ENCODE measurements at places on chromosomes 3 and 15.

DNA sequence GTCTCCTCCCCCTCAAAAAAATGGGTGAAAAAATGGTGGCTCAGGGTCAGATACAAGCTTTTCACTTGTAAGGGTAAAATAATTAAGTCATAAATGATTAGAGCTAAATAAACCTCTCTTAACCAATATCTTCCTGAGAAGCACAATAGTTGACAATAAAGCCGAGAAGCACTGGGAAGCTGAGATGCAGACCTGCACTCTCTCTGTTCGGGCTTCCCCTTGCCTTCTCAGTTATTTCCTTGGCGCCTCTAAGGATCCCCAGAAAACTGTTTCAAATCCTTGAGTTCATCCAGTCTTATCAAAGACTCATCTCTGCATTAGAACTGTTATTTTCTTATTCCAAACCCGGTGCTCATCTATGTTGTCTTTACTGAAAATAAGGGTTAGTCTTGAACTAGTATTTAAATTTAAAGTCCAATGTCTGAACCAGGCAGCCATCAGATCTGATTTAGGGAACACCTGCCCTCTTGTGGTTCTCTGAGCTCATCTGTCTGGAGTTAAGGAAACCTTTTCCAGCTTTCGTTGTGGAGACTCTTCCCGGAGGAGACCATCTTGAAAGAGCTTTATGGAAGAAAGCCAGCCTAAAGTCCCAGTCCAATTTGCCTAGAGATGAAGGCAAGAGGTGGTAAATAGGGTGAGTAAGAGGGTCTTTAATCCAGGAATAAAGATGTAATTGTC is 256.4 kb upstream of the MCTP2 start:
- DNase-seq, result no peak

DNA sequence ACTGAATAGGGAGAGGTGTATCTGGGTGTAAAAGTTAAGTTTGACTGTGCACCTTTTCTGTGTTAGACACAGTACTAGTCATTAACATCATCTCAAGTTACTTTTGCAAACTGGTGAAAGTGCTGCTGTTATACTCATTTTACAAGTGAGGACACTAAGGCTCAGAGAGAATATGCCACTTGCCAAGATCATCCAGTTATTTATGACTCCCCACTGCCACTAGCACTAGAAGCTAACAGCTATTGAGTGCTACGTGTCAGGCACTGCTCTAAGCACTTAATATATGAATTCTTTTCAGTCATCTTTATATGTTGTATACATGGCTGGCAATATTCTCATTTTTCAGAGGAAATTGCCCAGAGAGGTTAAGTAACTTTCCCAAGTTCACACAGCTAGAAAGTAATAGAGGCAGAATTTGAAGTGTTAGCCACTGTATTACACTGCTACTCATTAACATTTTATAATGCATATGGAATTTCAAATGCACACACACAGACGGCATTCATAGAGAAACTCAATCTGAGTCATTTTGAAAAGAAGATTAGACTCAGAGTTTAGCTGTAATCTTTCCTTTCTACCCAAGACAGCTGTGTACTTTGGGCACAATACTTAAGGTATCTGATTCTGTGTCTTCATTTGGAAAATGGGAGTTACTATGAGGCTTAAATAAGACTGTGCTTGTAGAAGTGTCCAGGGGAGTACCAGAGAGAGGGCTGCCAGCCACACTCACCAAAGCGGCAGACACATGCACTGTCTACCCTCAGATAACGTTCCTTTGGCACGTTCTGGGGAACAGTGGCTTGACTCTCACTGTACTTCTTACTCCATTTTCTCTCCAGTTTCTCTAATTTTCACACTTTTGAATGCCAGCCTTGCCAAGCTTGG is 1.3 kb upstream of the MASP1 start:
- DNase-seq, result no peak

GRCh38 chr15:42858999-42859789 is 61.4 kb downstream of the TTBK2 start:
- DNase-seq, result no peak

- DNase-seq, result no peak
These were observed 364.7 kb upstream of the TGFBR2 start for GRCh38 chr3:30241721-30242120.

DNA sequence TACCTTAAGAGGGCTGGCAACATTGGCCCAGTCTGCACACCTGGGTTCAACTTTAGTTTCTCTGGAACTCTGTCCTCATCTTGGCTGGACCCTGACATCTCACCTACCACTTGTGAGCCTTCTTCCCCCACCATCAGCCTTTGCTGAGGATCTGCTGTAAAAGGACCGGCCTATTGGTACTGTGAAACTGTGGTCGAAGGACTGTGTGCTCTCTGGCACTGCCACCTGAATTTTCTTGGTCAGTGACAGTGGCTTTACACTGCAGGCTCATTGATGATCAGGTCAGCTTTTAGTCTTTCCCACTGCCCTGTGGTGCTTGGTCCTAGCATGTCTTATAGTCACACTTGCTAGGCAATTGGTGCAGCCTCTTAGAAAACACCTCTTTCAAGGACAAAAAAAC is 86.9 kb downstream of the PEX5L start:
- no peak for DNase-seq

DNA sequence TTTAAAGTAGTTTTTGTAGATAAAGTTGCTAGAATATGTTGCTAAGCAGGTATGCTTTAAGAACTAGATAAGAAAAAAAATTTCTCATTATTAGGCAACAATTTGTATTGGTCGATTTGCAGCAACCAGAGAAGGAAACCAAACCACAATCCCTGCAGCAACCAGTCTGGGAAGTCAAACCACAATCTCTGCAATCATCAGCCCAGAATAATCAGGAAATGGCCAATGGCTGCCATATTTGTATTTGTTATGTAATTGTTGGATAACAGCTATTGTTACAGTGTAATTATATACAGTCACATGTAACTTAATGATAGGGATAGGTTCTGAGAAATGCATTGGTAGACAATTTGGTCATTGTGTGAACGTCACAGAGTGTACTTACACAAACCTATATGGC is 23.6 kb downstream of the STXBP5L start:
- DNase-seq, result no peak

GRCh38 chr15:66651198-66651597 is 50.8 kb upstream of the SMAD6 start:
- no peak for DNase-seq

GRCh38 chr15:39573287-39573686 is 7.6 kb upstream of the THBS1 start:
- no peak for DNase-seq
